ENCODE measurements at places on chromosomes 16 and 17. TPM values are rescaled to one million over a fixed set of nuclear protein-coding genes. Genes with fewer than 3 reads are reported as not detected.

CRHR1 gene
- not detected for total RNA-seq

AURKB gene
- total RNA-seq: 104 TPM

STXBP4 gene
- total RNA-seq: 11.3 TPM

FA2H gene
- total RNA-seq: not detected

PRSS36 gene
- total RNA-seq: not detected

SHISA6 gene
- total RNA-seq: not detected

GRCh38 chr16:79535130-79535529 lies 65.4 kb downstream of the MAF start:
- no peak for DNase-seq

DNA sequence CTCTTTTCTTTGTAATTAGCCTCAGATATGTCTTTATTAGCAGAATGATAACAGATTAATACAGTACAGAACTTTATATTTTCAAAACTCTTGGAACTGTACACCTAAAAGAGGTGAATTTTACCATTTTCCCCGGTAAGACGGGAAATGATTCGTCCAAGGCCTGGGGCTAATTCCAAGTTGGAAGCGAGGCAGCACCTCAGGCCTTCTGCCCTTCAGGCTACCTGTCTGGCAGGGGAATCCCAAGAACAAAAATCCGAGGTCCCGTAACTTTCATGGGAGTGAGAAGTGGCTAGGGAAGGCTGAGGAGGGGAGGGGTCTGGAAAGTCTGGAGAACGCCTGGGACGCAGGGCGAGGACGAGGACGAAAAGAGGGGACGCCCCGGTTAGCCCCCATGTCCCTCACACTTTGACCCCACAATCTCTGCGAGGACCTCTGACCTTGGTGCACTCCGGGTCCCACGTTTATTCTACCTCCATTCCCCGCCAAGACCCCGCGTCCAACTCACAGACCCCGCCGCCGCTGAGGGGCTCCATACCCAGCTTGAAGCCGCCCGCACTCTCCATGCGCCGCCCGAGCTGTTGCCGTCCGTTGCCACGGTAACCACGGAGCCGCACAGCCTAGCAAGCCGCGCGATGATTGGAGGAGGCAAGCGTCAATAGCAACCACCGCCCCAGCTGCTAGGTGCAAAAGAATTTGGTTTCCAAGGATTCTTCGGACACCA lies at the start of gene HYDIN:
TSS of gene HYDIN (minus strand) at position 601 of the 724 bp plus-strand sequence. CDS start 43,827 bp downstream, outside the sequence.
- peak; percentile 30 for DNase-seq

DNA sequence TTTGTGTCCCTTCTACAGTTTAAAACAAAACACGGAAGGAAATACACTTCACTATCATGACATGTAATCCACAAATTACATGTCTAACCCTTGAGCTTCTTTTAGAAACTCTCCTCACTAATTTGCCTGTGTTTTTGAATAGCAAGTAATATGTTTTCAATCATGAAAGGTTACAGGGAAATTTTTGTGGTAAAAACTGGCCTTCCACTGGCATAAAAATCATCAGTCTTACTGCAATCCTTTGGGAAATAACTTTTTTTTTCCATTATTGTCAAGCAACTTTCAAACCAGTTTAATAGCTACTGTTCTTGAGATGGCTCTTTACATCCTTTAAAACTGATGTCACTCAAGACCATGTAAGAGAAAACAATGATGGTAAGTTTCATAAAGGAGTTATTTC lies 27.0 kb downstream of the MYO1D start:
- DNase-seq: no peak

DNA sequence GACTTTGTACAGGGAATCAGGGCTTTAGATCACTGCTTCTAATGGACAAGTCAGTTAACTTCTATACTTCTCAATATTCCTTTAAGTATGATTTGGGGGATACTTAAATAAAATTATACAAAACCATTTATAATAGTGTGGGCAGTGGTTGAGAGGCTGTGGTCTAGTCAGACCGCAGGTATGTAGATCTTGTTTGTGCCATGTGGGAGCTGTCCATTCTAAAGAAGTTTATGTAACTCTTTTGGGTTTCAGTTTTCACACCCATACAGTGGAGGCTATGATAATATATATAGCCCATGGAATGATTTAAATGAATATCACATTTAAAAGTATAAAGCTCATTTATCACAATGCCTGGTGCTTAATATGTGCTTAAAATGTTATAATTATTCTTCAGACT lies 654.3 kb upstream of the KIF2B start:
- no peak for DNase-seq

DNA sequence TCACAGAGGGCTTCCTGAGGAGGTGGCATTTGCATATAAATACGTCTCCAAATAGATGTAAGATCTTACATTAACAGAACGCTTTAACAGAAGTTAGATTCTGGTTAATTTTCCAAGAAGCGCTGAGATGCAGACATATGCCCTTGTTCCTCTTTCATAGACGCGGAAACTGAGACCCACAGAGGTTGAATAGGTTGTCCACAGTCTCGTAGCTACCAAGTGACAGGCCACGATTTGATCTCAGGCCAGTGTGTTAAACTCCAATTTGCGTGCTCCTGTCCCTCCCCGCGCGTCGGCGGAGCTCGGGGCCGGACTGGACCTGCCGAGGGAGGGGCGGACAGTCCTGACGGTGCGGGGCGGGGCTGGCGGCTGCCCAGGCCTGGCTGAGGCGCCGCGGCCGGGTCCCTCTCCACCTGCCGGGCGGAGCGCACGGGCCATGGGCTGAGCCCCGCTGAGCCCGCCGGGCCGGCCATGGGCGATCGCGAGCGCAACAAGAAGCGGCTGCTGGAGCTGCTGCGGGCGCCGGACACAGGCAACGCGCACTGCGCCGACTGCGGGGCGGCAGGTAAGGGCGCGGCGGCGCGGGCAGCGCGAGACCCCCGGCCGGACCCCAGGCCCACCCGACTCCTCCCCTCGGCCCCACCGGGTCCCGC lies at the start of gene ADAP2:
TSS of gene ADAP2 (plus strand) at position 402 of the 653 bp plus-strand sequence. CDS start at position 472, 70 bp downstream.
- DNase-seq: no peak

GRCh38 chr17:16432017-16432416 lies 16.6 kb downstream of the TRPV2 start:
- no peak for DNase-seq

- DNase-seq: no peak
These were observed 110.5 kb upstream of the CORO6 start for GRCh38 chr17:29733166-29733565.

DNA sequence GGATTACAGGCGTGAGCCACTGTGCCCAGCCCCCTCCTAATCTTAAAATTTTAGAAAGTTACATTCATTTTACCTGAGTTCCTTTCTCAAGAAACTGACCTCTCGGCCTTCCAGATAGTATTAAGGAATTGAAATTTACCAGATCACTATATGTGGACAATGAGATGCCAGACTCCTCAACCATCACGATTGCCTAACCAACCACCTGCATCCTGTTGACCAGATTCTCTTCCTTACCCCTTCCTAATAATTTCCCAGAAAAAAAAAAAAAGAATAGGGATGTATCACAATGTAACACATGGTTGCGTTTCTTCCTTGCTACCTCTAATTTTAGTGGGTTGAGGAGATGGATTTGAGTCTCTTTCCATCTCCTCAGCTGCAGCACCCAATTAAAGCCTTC lies 72.1 kb downstream of the BMERB1 start:
- no peak for DNase-seq

- no peak for DNase-seq
These were observed 119.5 kb upstream of the CORO6 start for GRCh38 chr17:29742210-29742513.

DNA sequence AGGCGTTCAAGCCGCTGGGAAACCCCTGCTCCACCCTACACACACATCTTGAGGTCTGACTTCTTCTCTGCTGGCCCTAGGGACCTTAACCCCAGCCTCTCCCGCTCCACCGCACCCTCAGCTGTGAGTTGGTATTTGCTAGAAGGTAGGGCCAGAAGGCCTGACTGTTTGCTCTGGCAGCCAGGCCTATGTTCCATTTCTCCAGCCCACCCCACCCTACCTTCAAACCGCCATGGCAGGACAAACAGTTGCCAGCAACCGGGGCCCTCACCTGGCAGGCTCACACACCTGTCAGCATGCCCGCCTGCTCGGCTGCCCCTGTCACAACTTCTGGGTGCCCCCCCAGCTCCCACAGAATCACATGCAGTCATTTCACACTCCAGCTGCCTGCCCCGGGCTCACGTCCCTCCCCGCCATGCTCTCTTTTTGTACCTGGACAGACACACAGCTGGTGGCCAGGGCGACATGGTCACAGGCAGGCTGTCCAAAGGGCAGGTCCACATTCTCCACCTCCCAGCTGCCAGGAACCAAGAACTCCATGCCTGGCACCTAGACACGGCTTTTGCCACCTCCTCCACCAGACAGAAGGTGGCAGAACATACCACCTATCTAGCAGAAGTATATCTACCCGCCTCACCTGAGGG lies 2.6 kb upstream of the ATP2A3 start:
- no peak for DNase-seq

DNA sequence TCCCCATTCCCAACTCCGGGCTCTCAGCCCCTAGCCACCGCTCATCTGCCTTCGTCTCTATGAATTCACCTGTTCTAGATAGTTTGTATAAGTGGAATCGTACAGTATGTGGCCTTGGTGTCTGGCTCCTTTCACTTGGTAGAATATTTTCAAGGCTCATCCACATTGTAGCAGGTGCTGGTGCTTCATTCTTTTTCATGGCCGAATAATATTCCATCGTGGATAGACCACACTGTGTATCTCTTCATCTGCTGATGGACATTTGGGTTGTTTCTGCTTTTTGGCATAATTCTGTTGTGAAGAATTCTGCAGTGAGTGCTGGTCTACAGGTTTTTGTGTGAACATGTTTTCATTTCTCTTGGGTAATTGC lies 324.2 kb downstream of the SEC14L1 start:
- no peak for DNase-seq

DNA sequence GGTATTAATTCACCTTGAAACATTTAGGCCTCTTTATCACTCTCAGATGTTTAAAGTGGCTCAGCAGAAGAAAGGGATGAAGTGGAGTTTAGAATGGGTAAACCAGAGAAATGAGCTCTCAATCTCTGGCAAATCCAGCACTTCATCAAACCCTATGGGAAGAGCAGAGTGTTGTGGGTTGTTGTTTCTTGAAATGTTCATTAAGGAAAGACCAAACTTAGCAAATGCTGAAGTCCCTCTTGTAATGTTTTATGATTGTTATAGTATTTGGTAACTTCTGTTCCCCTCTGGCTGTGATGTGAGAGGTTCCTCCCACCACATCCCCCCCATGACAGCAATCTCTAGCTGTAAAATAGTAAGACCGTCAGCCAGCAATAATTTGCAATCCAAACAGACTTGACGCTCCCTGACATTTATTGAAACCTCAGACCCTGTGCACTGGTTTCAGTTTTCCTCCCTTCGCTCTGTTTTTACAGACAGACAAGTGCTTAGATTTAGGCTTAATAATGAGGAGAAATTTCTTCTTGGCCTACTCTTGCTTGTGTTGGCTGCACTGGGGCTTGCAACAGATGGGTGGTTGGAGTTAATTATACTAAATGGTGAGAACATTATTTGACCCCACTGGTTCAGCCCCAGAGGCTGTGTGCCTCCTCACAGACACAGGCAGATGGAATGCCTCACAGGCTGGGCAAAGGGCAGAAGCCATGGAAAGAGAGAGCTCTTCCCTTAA lies 609.4 kb upstream of the SOX9 start:
- no peak for DNase-seq

GRCh38 chr17:57810721-57811637 lies 38.9 kb downstream of the MRPS23 start:
- no peak for DNase-seq

- DNase-seq: no peak
These were observed 52.6 kb downstream of the PIMREG start for GRCh38 chr17:6496640-6497441.

- DNase-seq: no peak
These were observed 375 bp downstream of the STUB1 start for GRCh38 chr16:680625-680945.

- DNase-seq: no peak
These were observed 2.3 kb downstream of the DDX19A start for GRCh38 chr16:70348991-70349390.

DNA sequence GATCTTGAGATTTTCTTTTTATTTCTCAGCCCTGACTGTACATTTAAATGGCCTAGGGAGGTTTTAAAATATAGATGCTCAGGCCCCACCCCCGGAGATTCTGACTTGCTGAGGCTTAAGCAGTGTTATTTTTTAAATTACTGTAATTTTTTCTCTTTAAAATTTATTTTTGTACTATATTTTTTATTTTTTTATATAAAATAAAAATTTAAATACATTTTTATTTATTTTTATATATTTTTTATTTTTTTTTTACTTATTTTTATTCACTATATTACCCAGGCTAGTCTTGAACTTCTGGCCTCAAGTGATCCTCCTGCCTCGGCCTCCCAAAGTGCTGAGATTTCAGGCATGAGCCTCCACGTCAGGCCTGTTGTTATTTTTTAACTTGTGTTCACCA lies 83.3 kb downstream of the KATNIP start:
- DNase-seq: no peak

- peak; percentile 51 for DNase-seq
These were observed 208.9 kb upstream of the CHMP6 start for GRCh38 chr17:80782536-80783427.

GRCh38 chr17:75168998-75169397 lies 13.8 kb downstream of the SUMO2 start:
- DNase-seq: no peak

DNA sequence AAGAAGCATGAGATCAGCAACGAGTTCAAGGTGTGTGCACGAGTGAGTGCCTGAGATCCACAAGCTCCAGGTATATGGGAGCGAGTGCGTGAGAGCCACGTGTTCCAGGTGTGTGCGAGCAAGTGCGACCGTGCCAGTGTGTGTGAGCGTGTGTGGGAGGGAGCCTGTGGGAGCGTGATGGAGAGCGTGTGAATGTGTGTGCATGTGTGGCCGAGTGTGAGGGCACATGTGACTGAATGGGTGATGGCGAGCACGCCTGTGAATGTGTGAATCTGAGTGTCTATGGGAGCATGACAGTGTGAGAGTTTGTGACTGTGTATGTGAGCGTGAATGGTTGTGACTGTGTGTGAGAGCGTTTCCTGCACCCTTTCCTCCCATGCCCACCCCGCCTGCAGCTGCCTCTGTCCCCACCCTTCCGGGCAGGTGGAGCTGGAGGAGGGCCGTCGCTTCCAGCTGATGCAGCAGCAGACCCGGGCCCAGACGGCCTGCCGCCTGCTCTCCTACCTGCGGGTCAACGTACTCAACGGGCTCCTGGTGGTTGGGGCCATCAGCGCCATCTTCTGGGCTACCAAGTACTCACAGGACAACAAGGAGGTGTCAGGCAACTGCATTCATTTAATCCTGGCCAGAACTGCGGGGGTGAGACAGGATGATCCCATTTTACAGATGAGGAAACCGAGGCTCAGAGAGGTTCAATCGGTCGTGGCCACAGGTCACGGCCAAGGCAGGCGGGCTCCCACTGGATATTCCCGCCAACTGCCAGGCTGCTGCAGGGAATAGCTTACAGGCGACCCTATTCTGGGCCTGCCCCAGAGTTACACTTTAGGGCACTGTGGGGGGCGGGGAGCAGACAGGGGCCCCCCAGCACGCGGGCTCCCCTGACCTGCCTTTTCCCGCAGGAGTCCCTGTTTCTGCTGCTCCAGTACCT lies 3.7 kb downstream of the TMC8 start:
- peak; percentile 52 for DNase-seq

GRCh38 chr17:49442041-49442440 lies 27.4 kb upstream of the PHB1 start:
- DNase-seq: no peak

GRCh38 chr17:68198931-68199836 lies 48.7 kb upstream of the AMZ2 start:
- no peak for DNase-seq

- DNase-seq: no peak
These were observed 30.1 kb upstream of the MED9 start for GRCh38 chr17:17446666-17447155.

- DNase-seq: no peak
These were observed 175.4 kb downstream of the SEC14L1 start for GRCh38 chr17:77316191-77316641.
